ENCODE measurements at places on chromosomes 4 and X. TPM values are rescaled to one million over a fixed set of nuclear protein-coding genes. Genes with fewer than 3 reads are reported as not detected.

The GAGE10 gene
- not detected for total RNA-seq

The GRIA2 gene
- total RNA-seq: not detected

The FAM9C gene
- not detected for total RNA-seq

The GASK1B gene
- total RNA-seq: not detected

The ERCC6L gene
- total RNA-seq: 14.1 TPM

The STATH gene
- not detected for total RNA-seq

The NPY5R gene
- total RNA-seq: not detected

The USP26 gene
- total RNA-seq: not detected

The CASP6 gene
- total RNA-seq: 20.3 TPM

The DCAF8L2 gene
- total RNA-seq: not detected

Measured in activated CD8-positive, alpha-beta memory T cell treated with anti-CD3 and anti-CD28 coated beads, Interleukin-2, amount 10 ng/mL, durations not matched to agents 7 days and 5 days (primary cell).